ENCODE measurements at places on chromosomes 5 and 9. TPM values are rescaled to one million over a fixed set of nuclear protein-coding genes. Genes with fewer than 3 reads are reported as not detected.

Gene COL27A1
- total RNA-seq, result 4.7 TPM

Gene SEMA4D
- 0.03 TPM for total RNA-seq

DNA sequence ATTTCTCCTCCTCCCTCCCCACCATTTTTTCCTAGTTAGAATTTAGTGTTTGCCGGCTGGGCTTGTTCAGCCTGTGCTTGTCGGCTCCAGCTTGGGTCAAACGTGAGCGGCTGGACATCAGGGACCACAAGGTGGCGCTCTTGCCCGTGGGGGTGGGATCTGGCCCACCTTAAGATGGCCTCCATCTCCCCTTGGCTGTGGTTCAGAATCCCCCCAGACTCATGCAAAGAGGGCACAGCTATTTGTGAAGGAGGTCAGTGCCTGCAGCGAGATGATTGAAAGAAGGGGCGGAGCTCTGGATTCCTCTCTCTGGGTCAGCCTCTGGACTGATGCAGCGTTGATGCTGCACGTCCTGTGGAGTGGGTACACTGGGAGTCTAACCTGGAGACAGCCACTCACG lies 283.3 kb upstream of the TUT7 start:
- H3K4me1 ChIP-seq, result no peaks in the 10 kb centered on the region
- H3K27ac ChIP-seq, result no peak overlapping the region
- H3K27me3 ChIP-seq, result no peaks in the 10 kb centered on the region
- no peak for DNase-seq
- no peak overlapping the region for H3K4me3 ChIP-seq

DNA sequence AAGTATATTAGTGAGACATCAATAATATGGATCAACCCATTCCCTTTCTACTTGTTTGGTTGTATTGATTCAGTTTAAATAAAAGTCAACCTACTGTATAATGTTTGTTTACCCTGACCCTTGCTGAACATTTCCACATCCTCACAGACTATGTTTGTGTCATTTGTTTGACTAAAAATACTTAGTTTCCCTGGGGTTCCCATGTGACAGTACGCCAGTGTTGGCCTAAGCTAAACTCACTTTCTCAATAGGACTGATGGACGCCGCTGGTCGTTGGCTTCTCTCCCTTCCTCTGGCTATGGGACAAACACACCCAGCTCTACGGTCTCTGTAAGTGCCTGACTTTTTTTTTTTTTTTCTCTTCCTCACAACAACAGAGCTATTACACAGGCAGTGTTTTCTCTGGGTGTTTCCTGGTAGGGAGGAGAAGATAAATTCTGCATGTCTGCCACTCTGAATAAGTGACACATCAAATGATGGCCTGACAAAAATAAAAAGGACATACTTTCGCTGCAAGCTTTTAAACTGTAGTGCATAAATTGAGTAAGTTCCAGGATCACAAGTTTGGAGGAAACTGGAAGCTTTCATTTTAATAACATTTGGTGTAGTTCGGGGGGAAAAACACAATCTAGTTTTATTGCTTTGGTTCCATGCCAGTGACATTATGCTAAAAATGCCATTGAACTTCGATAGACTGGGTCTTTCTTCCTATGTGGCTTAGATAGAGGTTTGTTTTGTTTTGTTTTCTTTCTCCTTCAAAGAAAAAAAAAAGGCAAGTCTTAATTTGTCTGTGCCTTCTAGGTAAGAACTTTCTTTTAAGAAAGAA lies 101.0 kb downstream of the CD180 start:
- no peak overlapping the region for H3K4me3 ChIP-seq
- no peaks in the 10 kb centered on the region for H3K27me3 ChIP-seq
- no peaks in the 10 kb centered on the region for H3K36me3 ChIP-seq
- 0 out of 2 replicates have a peak overlapping the region, but pooled peaks have one; percentile 11 for H3K27ac ChIP-seq

- DNase-seq, result peak; percentile 22
- no peaks in the 10 kb centered on the region for H3K27me3 ChIP-seq
- H3K27ac ChIP-seq, result no peak overlapping the region
- peaks cover 8% of the 10 kb centered on the region for H3K4me1 ChIP-seq
Observed at GRCh38 chr5:124519396-124519795, 227.0 kb downstream of the ZNF608 start.

DNA sequence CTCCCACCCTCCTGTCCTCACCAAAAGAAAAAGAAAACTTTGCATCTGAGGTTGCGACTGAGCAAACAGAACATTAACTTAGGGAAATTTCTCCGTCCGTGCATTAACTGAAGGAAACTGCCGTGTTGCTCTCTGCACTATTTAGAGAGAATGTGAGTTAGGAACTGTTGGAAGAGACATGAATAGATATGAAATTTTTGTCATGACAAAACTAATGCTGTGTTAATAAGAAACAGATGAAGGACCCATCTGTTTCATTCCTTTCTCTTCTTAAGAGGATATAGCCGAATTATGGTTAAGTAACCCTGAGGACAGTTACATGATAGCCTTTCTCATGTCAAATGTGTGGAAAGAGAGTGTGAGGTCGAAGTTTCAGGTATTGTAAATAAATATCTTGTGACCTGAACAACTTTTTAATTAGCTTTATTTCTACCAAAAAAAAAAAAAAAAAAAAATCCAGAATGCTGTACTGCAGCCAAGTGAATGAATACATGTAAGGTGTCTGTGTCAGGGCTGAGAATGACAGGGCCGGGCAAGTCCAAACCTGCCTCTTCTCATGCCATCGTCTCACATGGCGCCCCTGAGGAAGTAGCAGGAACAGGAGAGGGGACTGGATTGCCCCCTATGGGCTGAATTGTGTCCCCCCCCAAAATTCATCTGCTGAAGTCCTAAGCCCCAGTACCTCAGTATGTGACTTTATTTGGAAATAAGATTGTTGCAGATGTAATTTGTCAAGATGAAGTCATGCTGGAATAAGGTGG lies 35.6 kb upstream of the ANKRD33B start:
- H3K27ac ChIP-seq, result peak overlapping the region; percentile 80
- H3K4me1 ChIP-seq, result peaks cover 75% of the 10 kb centered on the region
- H3K4me3 ChIP-seq, result no peak overlapping the region
- H3K27me3 ChIP-seq, result no peaks in the 10 kb centered on the region

DNA sequence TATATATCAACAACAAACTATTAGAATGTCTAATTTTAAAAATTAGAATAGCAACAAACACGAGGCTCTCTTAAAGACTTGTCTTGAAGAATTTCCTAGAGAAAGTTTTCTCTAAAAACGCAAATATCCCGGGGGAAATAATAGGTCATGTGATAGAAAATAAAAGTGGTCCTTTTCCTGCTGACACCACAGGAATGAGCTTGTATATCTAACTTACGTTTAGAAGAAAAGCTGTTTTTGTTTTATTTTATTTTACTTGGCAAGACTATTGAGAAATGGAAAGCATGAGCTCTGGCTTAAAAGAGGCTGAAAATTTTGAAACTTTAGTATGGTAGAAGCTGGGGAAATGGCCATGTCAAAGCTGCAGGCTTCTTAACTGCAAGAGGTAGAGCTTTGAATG lies 465.0 kb downstream of the AGTPBP1 start:
- no peak overlapping the region for H3K27ac ChIP-seq
- no peaks in the 10 kb centered on the region for H3K36me3 ChIP-seq
- DNase-seq, result no peak
- H3K27me3 ChIP-seq, result no peaks in the 10 kb centered on the region
- no peaks in the 10 kb centered on the region for H3K4me1 ChIP-seq

DNA sequence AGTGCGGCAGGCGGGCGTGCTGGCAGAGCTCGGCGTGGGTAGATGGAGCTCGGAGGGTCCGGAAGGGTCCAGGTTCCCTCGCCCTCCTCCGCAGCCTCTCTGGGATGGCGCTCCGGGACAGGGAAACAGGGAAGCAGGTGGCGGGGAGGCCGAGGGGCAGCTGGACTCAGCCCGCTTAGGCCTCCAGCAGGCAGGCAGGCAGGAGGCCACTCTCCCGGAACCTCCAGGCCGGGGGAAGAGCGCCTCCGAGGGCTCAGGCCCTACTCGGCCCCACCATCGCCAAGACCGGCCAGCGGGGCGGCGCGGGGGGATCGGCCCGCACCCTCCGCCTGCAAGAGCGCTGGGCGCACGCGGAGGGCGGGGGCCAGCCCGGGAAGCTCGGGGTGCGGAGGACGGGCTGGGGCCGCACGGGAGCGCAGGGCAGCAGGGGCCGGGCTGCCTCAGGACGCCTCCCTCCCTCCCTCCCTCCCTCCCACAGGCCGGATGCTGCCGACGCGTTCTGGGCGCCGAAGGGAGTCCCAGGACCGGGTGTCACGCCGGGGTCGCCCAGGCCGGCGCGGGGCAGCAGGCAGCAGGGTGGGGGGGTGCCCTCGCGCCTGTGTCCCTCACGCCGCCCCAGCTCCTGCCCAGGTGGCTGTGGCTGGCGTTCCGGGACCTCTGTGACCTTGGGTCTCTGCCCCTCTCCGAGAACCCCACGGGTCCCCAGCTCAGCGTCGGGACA lies 977 bp downstream of the MGAT4B start:
- H3K36me3 ChIP-seq, result peaks cover 51% of the 10 kb centered on the region
- peak overlapping the region; percentile 58 for H3K27ac ChIP-seq
- peak; percentile 50 for DNase-seq
- peak overlapping the region; percentile 77 for H3K4me3 ChIP-seq
- peaks cover 22% of the 10 kb centered on the region for H3K4me1 ChIP-seq

DNA sequence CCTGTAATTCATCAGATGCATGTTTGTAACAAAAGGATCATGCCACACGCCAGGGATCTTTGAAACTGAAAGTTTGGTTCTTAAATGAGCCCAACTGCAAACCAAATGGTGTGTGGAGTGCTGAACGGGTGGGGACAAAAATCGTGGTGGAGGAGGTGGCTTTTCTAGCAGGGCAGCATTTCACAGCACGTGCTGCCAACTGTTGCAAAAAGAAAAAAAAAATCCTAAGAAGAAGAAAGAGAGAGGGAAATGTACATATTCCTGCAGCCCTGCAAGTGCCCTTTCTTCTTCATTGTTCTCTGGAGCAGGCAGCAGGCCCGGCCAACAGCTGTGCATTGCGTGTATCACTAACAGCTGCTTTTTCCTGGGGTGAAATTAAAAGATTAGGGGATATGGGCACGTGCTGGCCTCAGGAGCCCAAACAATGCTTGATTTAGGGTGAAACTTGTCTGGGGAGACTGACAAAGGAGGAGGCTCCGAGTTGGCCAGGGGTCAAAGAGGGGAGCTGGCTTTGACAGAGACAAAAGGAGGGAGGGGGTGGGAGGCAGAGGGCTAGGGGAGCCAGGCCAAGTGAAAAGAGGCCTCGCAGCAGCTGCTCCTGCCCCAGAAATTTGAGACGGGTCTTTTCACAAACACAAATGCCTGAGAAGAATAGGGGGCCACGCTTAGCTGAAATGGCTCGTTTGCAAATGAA lies 73.0 kb downstream of the GADD45G start:
- no peaks in the 10 kb centered on the region for H3K27me3 ChIP-seq
- H3K36me3 ChIP-seq, result no peaks in the 10 kb centered on the region
- no peaks in the 10 kb centered on the region for H3K4me1 ChIP-seq
- no peak for DNase-seq

DNA sequence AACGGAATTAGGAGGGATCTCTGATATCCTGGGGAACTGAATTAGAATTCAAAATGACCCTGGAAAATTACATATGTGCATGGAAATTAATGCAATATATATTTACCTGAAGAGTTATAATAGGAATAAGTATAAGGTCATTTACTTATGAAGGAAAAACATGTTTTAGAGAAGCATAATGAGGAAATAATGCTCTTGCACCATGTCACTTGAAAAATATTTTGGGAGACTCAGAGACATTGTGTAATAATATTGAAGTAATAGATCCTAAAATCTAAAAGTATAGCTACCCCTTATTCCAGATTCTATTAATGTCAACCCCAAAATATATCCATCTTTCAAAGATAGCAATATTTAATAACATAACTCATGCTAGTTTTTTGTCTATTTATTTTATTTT lies 28.4 kb downstream of the SPZ1 start:
- H3K36me3 ChIP-seq, result no peaks in the 10 kb centered on the region
- no peaks in the 10 kb centered on the region for H3K4me1 ChIP-seq
- H3K4me3 ChIP-seq, result no peak overlapping the region
- H3K27ac ChIP-seq, result no peak overlapping the region

GRCh38 chr5:151253605-151253950 lies 593 bp downstream of the GM2A start:
- H3K27ac ChIP-seq, result no peak overlapping the region
- DNase-seq, result no peak

Data from SJSA1 (cell line).